ENCODE measurements at places on chromosomes 3 and 15.

GRCh38 chr3:127124120-127124519 lies 68.8 kb upstream of the PRR23E start:
- DNase-seq = no peak

GRCh38 chr3:183460081-183461055 lies 31.9 kb upstream of the MCF2L2 start:
- DNase-seq = no peak

DNA sequence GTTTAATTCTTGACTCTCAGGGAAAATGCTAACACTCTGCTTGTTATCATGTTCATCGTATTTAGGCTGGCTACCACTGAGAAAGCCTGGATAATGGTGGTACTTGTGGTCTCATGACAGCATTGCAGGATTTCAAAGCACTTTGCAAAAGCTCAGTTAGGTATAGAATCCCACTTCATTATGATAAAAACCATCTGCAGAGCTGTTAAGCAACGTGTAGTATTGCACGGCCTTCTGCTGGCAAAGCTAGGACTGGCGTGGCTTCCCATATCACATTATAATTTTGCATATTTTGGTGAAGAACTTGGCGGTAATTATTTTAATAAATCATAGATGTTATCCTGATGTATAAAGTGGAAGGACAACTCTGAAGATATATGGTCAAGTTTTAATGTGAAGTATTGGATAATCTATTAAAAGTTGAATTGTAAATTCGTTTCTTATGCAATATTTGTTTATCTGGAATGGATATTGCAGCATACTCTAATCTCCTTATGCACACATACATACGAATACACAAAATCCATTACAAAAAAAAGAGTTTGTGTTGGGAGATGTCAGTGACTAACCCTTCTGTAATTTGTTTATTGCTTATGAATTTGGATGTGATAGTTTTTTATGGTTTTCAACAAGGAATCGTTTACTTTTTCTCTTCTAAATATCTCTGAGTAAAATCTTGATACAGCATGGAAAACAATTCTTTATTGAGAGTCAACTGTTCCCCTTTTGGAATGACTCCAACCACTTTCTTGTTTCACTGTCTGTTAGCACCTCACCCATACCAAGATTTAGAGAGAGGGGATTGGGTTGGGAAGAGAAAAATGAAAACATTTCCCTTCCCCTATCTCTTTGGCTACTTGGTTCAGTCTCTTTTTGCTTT lies 9.2 kb downstream of the RAB8B start:
- DNase-seq = no peak

DNA sequence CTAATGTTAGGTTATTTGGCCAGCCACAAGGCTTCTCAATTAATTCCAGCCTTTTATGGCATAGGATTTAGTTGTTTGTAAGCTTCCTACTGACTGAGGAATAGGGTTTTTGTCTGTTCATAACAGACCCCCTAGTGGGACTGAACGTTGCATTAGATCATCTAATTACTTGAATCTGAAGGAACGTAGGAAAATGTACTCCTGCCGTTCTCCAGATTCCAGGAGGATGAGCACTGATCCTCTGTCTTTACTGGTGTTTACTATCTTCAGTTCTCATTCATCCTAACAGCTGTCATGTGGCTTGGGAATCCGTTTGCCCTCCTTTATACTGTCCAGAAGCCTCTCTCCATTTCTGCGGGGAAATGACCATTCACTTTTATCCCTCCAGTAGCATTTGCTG lies 52.7 kb downstream of the RAD54L2 start:
- no peak for DNase-seq

DNA sequence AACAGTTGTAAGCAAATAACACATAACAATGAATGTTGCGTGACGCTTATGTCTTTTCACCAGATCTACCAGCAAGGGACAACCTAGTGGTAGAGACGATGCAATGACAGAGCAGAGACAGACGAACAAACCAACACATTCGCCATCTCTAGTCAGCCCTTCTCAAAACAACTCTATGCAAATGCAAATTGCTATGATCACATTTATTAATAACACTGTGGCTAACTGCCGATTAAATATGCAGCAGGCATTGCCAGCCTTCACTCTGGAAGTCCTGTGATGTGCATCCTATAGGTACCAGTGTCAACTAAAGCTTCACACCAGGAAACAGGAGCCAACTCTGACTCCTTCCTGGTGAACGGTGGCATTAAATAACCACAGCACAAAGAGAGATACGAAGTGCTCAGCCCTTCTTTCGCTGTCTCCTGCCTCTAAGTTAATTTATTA lies 94.2 kb downstream of the FOXP1 start:
- DNase-seq = no peak

DNA sequence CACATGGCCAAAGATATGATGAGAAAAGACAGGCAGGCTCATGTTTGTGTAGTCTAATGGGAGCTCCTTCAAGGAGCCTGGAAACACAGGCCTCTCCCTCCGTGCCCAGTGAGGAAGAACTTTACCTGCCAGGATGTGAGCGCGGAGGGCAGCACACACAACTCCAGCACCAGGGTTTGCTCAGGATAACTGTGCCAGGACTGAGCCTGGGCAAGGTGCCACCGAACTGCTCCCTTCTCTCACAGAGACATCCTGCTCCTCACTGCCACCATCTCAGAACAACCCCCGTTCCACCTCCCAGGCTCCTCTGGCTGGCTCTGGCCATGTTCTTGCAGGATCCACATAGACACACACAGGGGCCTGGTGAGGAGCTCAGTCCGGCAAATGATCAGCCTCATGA lies 87.4 kb downstream of the NUP210 start:
- no peak for DNase-seq

GRCh38 chr3:2976212-2976611 lies 134.0 kb downstream of the IL5RA start:
- no peak for DNase-seq

- DNase-seq = no peak
Observed at GRCh38 chr3:128012050-128012449, 40.2 kb upstream of the SEC61A1 start.

DNA sequence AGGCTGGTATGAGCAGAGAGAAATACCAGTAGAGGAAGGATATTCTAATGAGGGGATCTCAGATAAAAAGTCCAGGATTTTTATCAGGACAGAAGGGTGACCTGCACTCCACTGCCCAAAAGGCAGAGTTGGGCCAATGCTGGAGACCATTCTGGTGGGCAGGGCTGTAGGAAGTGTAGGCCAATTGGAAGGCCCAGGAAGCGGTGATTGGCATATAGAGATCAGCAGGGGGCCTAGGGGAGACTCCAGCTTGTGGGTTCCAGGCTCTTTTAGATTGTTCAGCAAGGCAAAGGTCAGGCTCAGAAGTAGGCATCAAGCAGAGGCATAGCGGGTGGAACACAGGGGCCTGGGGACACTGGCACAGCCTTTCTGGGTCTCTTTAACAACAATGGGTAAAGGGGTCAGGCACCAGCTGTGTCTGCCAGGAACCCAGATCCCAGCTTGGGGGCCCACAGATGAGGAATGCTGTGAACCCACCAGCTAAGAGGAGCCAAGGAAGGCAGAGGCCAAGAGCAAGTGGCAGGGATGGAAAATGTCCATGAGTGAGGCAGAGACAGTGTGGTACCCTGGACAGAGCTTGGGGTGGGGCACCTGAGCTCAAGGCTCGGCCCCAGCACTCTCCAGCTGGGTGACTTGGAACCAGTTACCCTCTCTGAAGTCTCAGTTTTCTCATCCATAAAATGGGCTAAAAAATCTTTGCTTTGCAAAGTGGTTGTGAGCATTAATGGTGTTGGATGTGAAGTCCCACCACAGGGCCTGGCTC lies 27.0 kb upstream of the RASGRF1 start:
- DNase-seq = no peak

DNA sequence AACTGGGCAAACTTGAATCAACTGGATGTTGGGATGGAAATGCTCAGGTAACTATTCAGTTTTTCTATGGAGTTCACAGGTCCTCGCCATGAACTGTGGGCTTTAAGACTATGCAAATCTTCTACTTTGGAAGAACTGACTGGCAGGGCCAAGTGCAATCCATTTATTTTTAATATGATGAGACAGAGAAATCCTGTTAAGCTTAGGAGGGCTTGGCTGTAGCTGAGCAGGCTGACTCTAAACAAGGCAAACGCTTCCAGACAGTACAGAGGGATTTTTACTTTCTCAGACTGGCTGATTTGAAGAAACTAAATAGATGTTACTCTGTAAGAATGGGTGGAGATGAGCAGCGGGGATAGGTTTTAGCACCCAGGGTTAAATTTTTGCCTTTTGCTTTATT lies 194.2 kb upstream of the ICE2 start:
- DNase-seq = no peak

DNA sequence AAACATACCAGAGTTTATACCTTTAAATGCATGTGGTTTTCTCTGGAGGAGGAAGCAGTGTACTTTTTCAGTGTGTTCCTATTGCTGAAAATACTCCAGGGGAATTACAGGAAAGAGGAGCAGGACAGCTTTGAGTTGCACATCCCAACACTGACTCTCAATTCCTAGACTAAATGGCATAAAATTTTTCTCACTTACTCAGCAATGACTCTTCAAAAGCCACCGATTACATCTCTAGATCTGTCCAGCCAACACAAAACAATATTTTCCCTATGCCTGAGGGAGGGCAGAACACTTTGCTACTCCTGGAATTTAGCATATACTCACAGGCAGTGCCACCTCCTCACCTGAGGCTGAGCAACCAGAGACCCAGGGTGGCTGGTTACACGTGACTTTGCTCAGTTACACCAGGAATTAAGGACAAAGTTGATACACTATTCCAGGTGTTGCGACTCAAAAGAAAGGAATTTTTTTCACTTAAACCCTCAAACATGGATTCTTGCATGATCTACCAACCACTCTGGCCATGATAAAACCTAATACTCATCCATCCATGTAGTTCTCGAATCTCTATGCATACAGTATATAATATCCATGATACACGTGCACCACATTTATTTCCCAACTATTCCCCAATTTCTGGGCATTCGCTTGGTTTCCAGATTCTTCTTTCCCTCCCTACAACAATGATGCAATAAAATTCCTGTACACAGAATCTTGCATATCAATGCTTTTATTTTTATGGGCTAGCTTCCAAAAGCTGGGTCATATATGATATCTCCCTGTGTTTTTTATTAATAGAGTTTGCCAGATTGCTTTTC lies 194.6 kb downstream of the THRB start:
- no peak for DNase-seq

GRCh38 chr3:23537101-23537551 lies 268.6 kb upstream of the UBE2E1 start:
- DNase-seq = no peak

- DNase-seq = no peak
Observed at GRCh38 chr3:65425880-65426279, 612.8 kb downstream of the MAGI1 start.

DNA sequence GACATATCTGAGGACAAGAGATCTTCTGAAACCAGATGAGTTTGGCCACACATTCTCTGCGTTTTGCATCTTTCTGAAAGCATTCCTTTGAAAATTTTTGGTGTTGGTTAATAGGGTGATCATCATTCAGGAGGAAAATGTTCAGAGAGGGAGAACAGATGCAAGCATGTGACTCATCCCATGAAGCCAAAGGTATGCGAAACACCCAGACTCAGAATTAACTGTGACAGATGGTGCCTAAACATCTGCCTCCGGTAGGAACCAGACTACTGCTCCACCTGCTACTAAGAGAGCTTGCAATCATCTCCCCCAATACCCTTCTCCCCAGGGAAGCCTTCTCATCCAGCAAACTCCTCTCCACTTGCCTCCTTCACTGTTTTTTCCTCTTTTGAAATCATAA lies 46.2 kb downstream of the TRIM69 start:
- no peak for DNase-seq

DNA sequence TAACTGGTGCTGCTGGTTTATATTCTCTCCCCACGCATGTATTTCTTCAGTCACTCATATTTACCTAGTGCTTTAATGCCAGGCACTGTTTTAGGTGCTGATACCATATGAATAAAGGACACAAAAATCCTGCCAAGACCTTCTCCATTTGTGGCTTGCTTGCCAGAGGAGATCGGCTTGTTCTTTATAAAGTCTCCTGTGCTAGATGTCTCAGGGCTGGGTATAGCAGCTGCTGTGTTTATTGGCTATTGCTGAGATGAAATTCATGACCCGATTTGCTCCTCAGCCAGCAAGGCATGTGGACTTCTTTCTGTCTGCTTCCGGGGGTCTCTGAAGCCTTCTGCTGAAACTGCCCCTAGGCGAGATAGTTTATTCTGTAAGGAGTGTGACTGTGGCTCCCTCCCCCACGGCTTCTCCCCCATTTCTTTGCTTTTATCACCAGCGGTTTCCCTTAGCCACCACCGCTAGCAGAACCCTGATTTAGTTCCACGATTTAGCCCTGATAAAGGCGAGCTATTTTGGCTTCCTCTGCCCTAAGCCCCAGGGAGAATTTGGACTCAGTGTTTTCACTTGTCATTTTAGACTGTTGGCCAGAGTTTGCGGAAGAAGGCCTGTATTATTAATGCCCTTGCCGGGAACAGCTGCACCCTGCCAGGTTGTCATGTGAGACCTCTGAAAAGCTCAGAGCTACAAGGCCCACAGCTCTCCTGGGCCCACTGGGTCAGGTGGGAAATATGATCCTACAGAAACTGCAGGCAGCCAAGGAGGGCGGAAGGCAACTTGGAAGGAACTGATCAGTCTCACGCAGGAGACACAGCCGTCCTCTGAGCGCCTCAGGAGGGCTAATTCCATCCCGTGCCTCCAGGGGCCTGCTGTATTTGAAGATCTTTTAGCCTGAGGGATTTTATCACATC lies 46.8 kb downstream of the ST6GAL1 start:
- no peak for DNase-seq

- no peak for DNase-seq
Observed at GRCh38 chr3:115982629-115983028, 359.3 kb downstream of the GAP43 start.

- DNase-seq = no peak
Observed at GRCh38 chr3:33250712-33251111, 26.5 kb upstream of the FBXL2 start.

DNA sequence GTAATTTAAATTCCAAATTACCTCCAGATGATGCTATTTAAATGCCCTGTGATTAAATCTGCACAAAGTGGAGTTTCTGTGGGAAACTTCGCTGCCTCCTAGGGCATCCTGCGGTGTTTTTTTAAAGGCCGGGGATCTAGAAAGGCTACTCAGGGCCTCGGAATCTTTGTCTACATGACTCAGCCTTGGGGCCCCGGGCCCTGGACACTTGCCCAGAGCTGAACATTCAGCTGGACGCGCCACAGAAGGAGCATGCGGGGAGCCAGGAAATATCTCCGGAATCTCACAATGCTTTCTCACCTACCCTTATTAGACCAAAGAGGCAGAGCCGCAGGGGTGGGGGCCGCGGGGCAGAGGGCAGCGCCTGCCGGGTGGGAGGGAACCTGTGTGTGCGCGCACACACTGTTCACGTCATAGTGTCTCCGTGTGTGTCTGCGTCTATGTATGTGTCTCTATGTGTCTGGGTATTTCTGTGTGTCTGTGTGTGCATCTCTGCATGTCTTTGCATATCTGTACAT lies 145.5 kb upstream of the TPM1 start:
- peak; percentile 95 for DNase-seq

DNA sequence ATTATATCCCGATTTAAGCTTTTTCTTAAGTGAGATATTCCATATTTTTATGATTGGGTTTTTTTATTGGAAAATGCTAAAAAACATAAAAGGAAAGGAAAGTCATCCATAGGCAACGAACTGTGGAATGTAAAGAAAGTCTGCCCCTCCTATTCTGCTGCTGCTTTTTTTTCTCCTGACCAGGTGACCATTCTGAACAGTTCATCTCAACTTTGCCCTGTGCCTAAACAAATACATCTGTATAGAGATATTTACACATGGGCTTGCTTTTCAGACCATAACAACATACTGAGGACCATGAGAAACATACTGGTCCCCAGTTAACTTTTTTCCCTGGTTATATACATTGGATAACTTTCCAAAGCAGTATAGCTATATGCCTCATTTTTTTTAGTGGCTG lies 18.9 kb upstream of the MLF1 start:
- DNase-seq = no peak

- DNase-seq = no peak
Observed at GRCh38 chr15:89167267-89168176, 53.9 kb downstream of the RLBP1 start.
